ENCODE measurements at places on chromosomes 2 and 18.

DNA sequence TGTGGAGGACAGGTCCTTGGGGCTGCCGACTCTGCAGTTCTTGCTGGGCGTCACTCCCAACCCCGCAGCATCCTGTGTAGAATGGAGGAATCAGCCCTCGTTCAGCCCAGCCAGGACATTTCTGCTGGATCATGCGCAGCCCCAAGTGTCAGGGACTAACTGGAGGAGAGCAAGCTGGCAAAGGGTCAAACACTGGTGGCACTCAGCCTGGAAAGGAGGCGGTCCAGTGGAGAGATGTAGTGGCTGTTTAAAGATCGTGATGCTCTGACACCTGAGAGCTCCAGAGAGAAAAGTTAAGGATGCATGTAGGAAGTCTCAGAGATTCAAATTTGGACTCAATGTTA lies 63.6 kb upstream of the SH3RF3 start:
- no peak for DNase-seq

DNA sequence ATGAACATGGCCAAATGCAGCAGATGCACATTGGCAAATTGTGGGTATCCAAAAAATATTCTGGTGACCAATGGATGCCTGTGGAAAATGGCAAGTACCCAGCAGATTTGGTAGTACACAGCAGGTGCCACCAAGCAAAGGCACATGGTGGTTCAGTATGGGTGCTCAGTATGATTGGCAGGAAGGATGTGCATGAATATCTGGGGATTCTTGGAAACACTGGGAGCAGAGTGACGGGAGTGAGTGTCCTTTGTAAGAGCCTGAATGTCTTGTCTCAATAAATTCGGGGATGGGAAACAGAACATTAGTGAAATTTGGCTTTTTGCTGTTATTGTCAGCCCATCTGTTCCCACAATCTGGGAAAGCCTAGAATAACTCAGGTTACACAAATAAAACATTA lies 36.8 kb upstream of the ACADL start:
- DNase-seq, result no peak

DNA sequence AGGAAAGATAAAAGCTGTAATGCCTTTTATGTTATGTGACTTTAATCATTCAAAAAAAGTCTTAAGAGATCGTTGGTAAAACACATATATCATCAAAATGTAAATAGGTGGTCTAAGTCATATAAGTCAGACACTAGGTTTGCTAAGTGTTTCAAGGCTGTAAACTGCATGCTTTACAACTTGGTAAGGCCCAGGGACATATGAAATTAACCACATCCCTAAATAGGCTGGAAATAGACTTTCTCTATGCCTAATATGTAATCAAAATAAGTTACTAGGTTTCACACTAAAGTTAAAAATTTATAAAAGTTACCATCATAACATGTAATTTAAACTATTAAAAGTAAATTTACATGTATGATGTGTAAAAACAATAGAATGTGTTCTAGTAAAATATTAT lies 946.3 kb upstream of the LRATD1 start:
- DNase-seq, result no peak

GRCh38 chr2:58757971-58758370 lies 516.8 kb upstream of the FANCL start:
- no peak for DNase-seq

DNA sequence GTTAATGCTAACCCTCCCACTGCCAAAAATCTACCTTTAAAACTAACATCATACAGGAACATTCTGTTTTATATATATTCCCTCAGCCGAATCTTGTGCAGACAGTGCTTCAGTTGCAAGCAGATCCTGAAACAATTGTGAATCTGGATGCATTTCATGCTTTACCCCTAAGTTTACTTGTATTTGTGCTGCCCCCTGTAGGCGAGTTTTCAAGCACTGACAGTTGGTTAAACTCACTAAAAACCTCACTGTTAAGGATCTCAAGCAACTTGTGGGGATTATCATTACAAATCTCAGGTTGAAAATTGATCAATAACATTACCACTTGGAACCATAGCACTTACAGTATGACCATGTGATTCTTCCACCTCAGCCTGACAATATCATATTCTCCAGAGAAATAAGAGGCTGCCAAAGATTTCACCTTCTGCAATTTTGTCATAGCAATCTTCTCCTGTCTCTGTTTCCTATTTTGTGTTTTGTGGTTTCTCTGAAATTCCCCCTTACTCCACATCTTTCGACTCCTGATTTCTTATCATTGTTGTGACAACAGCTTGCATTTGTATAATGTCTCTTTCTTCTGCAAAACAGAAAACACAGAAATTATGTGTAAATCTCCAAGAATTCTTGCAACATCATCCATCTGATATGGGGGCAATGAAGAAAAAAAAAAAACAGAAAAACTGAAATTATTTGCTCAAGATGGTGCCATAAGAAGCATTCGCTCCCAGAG lies 354.6 kb upstream of the SETBP1 start:
- peak; percentile 7 for DNase-seq

DNA sequence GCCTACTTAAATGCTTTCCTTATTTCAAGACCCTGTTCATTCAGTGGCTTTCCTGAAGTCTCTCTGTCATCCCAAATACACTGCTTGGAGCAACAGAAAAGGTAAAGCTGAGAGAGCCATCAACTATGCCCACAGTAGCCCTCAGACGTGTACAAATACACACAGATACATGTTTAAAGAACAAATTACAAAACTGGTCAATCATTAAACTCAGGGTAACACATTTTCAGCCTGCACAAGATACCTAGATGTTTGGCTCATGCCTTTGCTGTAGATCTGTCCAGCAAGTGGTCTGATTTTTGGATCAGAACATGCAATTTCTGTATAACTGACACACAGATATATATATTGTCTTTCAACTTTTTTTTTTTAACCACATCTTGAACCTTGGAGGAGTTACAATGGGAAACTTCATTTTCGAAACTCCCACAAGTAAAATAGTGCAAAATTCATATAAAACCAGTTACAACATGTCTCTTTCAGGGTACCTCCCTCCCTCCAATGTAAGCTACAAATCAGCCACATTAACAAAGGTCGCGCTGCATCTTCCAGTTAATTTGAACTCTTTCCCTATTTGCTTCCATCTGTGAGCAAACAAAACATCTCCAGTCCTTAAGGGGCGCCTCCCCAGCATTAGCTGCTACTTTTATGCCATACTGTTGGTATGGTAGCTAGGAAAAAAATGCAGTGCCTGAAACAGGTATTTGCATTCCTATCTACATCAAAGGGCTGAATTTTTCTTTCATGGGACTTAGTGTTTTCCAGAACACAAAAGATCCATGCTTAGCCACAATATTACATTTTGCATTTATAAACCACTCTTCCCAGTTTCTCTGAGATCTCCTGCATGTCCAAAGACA lies 311.9 kb downstream of the NRXN1 start:
- no peak for DNase-seq

GRCh38 chr2:1553671-1554295 lies 140.5 kb downstream of the TPO start:
- peak; percentile 6 for DNase-seq

- DNase-seq, result no peak
Observed at GRCh38 chr18:49055754-49056172, 105.0 kb upstream of the SMAD7 start.
